ENCODE measurements at places on chromosomes 1 and 21.

GRCh38 chr1:168096296-168097165 is 40.2 kb downstream of the GPR161 start:
- peak; percentile 17 for DNase-seq

GRCh38 chr1:231724876-231725647 is 98.5 kb downstream of the DISC1 start:
- peak; percentile 67 for DNase-seq

DNA sequence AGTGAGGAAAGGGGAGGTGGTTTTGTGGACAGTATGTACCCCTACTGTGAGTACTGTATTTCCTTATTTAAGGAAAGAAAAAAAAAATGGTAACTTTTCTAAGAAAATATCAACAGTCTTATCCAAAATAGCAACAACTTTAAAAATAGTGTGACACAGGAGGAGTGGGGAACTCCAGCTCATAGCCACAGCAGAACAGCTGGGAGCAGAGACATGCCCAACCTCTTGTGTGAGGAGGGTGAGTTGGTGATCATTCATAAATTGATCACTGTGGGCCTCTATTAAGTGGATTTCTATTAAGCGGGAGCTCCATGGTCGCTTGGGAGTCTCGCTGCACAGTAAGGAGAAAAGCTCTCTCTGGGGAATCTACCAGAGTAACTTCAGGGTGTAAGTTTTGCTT is 158.8 kb upstream of the DUSP10 start:
- DNase-seq: no peak

DNA sequence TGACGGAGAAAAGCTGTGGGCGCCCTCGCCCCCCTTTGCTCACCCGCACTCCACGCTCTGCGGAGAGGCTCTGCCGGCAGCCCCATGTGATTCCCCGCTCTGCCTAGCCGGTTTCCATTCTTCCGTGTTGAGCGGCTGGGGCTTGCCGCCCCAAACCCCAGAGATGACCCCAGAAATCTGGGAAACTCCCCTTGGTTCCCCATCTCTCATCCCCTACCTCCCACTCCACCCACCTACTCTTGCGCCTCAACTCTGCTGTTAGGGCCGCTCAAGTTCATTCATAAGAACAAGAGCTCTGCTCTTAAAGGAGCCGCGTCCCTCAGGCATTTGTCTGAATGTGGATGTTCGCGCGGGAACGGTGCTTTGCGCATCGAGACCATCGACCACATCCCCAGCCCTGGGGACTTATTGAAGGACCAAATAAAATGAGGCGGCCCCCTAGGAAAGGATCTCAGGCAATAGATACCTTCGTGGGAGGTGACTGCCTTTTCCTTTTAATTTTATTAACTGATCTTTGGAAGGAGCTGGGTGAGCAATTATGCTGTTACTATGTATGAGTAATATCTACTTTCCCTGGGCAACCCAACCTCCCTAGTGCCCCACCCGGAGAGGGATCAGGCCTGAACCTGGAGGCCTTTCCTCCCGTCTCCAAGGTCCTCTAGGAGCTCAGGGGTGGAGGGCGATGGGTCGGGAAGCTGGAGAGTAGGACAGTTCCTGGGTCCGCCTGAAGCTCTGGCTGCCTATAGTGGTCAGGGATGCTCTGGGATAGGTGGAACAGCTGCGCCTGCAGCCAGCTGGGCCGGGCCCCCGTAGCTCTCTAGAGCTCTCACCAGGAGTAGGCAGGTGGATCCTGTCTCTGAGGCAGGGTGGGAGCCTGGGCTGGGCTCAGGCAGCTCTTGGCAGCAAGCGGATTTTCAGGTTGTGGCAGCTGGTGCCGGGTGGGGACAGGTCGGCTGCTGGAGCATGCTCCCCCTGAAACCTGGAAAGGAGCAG is 898 bp downstream of the MFSD2A start:
- DNase-seq: peak; percentile 47

DNA sequence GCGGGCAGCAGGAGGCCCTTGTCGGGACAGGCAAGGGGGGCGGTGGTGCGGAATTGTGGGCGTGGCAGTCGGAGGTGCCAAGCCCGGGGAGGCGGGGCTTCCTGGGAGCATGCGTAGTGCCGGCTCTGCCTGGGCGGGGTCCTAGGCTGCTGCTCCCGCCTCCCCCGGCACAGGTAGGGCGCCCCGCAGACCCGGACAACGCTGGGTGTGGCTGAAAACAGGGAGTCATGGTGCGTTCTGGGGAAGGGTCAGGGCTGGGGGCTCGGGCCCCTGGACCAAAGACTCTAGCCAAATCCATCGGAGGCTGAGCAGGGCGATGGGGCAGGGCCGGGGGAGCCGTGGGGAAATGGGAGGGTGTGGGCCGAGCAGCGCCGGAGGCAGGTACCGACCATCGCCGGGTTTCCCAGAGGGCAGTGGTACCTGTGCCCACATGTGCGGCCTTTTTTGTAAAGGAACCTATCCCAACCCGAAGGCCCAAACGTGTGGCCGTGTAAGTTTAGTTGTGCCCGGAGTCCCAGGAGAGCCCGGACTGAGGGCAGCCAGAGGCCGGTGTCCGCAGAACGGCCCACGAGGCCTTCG is 231.9 kb downstream of the SDCCAG8 start:
- no peak for DNase-seq

DNA sequence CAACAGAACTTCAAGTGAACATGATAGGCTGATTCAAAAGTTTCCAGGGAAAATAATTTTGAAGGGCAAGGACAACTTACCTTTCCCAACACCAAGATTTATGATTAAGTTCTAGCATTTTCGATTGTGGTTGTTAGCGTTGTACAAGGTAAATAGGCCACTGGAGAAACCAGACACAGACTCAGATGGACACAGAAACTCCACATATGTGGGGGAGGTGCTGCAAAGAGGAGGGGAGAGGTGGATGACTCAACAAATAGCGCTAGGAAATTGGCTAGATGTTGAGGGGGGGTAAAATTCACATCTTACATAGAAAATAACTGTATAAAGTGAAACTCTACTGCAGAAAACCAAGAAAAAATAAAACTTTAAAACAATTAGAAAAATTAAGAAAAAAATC is 564.4 kb downstream of the MATN1 start:
- DNase-seq: no peak

- DNase-seq: no peak
Observed at GRCh38 chr1:176893625-176894352, 270.7 kb downstream of the ASTN1 start.

GRCh38 chr1:182677397-182678098 is 6.8 kb downstream of the RGS8 start:
- no peak for DNase-seq

DNA sequence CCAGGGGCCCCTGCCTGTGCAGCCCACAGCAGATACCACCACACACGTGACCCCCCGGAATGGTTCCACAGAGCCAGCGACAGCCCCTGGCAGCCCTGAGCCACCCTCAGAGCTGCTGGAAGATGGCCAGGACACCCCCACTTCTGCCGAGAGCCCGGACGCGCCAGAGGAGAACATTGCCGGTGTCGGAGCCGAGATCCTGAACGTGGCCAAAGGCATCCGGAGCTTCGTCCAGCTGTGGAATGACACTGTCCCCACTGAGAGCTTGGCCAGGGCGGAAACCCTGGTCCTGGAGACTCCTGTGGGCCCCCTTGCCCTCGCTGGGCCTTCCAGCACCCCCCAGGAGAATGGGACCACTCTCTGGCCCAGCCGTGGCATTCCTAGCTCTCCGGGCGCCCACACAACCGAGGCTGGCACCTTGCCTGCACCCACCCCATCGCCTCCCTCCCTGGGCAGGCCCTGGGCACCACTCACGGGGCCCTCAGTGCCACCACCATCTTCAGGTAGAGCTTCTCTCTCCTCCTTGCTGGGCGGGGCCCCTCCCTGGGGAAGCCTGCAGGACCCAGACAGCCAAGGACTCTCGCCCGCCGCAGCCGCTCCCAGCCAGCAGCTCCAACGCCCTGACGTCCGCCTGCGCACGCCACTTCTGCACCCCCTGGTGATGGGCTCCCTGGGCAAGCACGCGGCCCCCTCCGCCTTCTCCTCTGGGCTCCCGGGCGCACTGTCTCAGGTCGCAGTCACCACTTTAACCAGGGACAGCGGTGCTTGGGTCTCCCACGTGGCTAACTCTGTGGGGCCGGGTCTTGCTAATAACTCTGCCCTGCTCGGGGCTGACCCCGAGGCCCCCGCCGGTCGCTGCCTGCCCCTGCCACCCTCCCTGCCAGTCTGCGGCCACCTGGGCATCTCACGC is 51.0 kb downstream of the COL18A1 start:
- DNase-seq: no peak

DNA sequence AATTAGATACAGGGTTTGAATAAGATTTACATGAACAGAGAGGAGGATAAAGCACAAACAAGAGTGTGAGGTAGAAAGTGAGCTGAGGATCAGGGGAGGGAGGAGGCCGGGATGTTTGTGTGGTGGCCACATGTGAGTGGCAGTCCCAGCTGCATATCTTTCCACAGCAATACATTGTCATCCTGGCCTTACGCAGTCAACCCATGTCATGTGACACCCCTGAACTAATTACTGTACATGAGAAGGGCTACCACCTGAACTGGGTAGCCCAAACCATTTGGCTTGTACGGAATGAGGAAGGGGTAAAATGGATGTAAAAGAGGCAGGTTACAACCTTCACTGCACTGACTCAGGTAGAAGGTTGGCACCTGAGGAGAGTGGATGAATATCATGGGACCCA is 4.2 kb downstream of the SLAMF7 start:
- no peak for DNase-seq

GRCh38 chr1:87291107-87291506 is 37.6 kb upstream of the LMO4 start:
- DNase-seq: no peak

DNA sequence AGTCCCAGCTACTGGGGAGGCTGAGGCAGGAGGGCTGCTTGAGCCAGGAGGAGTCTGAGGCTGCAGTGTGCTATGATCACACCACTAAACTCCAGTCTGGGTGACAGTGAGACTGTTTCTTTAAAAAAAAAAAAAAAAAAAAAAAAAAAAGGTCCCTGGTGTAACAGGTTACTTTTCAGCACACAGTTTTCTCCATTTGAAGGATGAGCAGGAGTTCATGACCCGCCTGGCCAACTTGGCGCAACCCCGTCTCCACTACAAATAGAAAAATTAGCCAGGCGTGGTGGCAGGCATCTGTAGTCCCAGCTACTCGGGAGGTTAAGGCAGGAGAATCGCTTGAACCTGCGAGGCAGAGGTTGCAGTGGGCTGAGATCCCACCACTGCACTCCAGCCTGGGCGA is 12.4 kb downstream of the HNRNPR start:
- no peak for DNase-seq

DNA sequence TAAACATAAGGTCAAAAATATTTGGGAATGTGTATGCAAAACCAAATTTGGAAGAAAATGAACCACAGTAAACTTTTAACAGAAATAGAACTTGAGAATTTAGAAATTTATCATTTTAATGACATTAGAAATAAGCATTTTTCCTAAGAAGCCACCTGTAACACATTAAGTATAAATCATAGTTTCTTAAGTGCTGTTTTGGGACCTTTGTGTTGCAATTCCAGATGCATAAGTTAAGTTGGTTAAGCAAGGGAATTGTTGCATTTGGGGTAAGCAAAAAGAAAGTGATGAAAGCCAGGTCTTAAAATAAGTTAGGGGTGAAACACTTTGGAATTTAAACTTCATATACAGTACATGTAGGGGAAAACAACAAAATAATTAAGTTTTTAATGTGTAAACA is 49.8 kb downstream of the CDKN2C start:
- no peak for DNase-seq

GRCh38 chr1:110853135-110853534 is 19.8 kb upstream of the CD53 start:
- no peak for DNase-seq

DNA sequence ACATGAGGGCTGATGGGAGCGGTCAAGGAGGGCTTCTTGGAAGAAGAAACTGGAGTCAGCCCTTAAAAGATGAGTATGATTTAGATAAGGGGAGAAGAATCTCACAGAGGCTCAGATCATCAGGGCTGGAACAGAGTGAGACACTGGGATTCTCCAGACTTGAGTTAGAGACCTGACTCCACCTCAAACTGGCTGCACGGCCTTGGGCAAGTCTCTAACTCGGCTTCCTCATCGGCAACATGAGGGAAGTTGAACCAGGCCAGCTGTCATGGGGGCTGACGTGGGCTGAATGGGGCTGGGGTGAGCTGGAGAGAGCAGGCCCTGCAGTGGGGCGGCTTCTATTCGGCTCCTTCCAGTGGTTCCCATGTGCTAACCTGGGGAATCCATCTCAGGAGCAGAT is 2.5 kb downstream of the C1QC start:
- no peak for DNase-seq

DNA sequence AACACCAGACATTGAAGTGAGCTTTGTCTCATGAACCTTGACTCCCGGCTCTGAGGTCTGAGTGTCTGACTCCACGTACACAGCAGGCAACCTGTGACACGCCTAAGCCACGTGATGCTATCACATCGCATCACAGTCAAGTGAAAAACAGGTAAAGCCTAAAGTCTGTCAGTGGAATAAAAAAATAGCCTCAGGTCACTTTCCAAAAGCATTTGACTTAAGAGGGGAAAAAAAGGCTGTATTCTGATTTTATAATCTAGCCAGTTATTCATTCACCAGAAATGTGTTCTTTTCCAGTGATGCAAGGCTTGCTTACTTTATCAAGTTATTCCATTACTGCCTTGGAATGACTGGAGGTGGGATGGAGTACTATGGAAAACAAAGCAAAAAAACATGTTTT is 163.2 kb upstream of the HMCN1 start:
- DNase-seq: no peak

- no peak for DNase-seq
Observed at GRCh38 chr1:237138551-237138950, 96.6 kb downstream of the RYR2 start.

DNA sequence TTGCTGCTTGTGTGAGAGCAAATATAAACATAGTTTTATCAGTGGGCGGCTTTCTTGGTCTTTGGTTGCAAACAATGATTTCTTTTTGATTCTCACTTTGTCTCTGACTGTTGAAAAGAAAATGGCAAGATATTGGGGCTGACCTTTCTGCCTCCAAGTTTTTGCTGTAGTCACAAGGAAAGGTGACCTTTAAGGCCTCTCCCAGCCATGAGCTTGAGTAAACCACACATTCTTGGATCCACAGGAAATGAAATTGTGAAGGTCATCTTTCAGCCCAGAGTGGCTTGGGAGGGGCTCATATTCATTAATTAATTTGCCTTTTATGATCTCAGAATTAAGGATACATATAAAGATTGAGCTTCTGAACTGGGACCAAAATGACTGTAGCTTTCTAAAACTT is 241.6 kb downstream of the BACH1 start:
- no peak for DNase-seq

GRCh38 chr1:228889289-228889688 is 154.0 kb downstream of the RHOU start:
- DNase-seq: no peak

Data from D341Med (cell line).